ENCODE measurements at places on chromosomes 2 and 18. TPM values are rescaled to one million over a fixed set of nuclear protein-coding genes. Genes with fewer than 3 reads are reported as not detected.

C2orf66 gene
- total RNA-seq = not detected

SH3RF3 gene
- 0.12 TPM for total RNA-seq

DNA sequence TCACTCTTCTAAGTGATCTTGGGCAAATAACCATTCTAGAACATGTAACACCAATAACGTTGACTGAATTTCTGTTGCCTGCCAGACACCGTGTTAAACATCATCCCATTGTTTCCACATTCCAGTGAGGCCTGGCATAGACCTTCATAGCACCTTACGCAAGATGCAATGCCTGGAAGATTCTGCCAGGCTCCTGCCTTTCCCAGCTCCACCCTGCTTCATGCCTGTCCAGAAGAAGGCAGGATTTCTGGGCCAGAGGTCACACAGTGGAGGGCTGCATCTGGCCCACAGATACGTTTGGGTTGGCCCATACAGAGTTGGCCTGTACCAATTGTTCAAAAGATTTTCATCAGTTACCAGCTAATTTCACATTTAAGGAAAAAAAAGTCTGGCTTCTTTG is 46.3 kb downstream of the EN1 start:
- DNase-seq = no peak

DNA sequence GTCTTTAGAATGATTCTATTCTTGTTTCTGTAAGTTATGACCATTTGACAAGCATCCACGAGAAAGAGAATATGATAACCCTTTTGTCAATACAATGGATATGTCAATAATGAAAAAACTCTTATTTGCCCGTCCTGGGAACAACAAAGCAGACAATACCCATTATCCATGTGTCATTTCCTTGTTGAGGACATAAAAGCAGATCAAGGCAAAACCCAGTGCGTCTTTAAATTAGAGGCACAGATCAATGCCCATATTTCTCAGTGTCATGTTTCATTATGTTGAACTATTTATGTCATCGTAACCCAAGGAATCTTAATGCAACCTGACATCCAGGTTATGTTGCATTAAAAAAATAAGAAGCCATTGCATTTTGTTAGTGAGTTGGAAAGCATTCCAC is 365.0 kb upstream of the CELF4 start:
- no peak for DNase-seq

GRCh38 chr2:117833911-117834310 is 19.4 kb downstream of the DDX18 start:
- DNase-seq = no peak

DNA sequence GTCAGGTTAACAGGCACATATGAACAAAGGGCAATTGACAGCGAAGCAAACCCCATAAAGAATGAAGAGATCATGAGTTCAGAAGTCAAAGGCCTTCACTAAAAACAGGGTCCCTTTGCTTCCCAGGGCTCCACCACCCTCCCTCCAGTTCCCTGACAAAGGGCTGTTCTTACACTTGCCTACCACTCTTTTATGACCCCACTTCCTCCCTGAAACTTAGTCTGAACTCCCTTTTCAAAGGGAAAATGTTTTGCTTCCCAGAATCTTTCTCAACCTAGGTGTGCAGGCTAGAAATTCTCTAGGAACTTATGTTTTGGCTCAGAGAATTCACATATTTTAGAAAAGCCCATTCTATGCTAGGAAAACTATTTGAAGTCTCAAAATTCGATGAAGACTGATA is 86.0 kb upstream of the ITGA4 start:
- DNase-seq = no peak

DNA sequence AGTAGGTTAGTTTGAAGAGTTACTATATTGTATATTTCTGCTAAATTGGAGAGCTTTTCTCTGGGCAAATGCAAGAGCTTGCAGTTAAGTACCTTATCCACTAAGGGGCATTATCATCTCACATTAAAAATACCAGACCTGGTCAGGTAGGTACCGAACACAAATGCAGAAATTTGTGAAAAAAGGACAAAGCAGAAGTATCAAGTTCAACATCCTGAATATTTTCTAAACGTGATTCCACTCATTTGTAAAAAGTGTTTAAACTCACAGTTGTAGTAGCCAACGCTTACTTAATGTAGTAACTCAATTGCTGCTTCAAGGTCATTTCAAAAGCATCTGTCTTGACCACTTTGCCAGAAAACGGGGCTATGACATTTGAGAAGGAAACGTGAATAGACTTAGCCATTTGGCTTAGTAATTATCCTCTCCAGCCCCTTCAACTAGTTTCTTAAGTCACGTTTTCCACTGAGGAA is 52.1 kb downstream of the CYRIA start:
- peak; percentile 66 for DNase-seq

- DNase-seq = no peak
Measured at GRCh38 chr18:32337347-32337746, 133.3 kb downstream of the GAREM1 start.
